Vagina (tissue), 2 donors: ENCODE measurements at places on chromosomes 4 and X. TPM values are rescaled to one million over a fixed set of nuclear protein-coding genes. Genes with fewer than 3 reads are reported as not detected.
A peak's percentile ranks its signal among the peaks of the same experiment; 100 is the strongest.

DNA sequence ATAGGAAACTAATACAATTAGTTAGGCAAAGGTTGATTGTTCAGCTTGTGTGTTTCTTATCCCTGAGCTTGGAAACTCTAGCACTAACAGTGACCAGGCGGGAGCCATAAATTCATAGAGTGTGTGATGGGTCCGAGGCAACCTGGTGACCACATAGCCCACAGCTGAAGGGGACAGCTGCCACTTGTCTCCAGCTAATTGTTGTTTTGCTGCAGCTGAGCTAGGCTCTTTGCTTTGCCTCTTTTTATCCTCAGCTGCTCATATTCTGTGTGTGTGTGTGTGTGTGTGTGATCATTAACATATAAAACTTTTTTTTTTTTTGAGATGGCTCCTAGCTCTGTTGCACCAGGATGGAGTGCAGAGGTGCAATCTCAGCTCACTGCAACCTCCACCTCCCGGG is 53.2 kb downstream of the DOCK11 start:
- DNase-seq = no peak
- no peak overlapping the region for H3K4me3 ChIP-seq
- no peaks in the 10 kb centered on the region for H3K27me3 ChIP-seq
- H3K36me3 ChIP-seq = no peaks in the 10 kb centered on the region

DNA sequence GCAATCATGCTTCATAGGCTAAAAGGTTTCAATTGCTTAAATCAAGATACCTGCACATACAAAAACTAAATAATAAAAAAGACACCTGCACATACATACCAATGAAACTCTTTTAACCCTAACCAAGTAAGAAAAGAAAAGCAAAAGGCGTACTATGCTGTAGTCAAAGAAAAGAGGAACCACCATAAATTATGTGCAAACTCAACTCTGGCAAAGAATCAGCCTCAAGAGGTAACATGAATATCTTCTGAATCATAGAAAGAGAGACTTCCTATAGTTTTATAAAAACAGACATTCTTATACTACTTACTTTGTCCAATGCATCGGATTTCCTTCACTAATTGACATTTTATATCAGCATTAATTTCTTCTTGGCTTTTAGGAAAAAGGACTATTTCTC is 29.3 kb downstream of the MMGT1 start:
- no peaks in the 10 kb centered on the region for H3K4me1 ChIP-seq
- no peak for DNase-seq
- H3K27me3 ChIP-seq = no peaks in the 10 kb centered on the region
- H3K27ac ChIP-seq = no peak overlapping the region
- no peak overlapping the region for H3K4me3 ChIP-seq

SEC31A gene
- 133 TPM for total RNA-seq

DNA sequence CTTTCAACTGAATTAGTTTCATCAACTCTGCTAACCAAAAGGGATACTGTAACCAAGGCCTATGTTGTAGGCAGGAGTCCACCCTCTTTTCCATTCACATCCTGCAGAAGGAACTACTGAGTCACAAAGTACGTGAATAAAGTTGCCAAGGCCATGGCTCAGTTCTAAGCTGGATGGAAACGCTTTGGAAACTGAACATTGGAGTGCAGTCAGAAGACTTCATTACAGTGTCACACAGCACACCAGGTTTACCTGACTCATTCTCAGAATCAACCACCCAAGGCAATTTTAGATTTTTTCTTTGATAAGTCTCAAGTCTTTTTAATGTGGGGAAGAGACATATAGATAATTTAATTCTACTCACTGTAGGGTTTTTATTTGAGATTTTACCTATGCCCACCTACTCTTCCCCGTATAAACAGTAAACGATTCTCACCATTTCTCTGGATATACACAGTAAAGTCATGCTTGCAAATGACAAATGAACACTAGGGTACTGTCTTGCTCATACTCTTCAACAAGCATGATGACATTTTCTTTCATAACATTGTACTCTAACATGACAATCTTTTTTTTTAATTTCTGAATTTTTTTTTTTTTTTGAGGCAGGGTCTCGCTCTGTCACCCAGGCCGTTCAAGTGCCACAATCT is 58.9 kb upstream of the RBM47 start:
- no peak overlapping the region for H3K27ac ChIP-seq
- H3K4me1 ChIP-seq = no peaks in the 10 kb centered on the region
- no peak for DNase-seq
- H3K4me3 ChIP-seq = no peak overlapping the region
- H3K27me3 ChIP-seq = no peaks in the 10 kb centered on the region

ARSJ gene
- 5.4 TPM for total RNA-seq

SRD5A3 gene
- 25.5 TPM for total RNA-seq

DNA sequence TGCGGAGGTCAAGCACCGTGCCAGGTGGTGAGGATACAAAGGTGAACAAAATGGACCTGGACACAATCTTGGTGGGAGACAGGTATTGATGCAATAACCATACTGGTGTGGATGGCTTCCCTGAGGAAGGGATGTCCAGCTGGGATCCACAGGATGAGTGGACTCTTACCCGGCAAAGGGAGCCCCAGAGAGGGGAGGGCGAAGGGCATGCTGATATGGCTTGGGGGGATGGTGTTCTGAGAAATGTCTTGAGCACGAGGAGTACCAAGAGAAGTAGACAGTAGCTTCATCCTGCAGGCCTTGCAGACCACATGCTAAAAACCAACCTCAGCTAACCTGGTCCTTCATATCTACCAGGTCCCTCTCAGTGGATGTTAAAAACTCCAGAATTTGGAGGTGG is 220.8 kb downstream of the NWD2 start:
- H3K27me3 ChIP-seq = no peaks in the 10 kb centered on the region
- no peak overlapping the region for H3K27ac ChIP-seq

- H3K27me3 ChIP-seq = no peaks in the 10 kb centered on the region
- peaks cover 25% of the 10 kb centered on the region for H3K4me1 ChIP-seq
- H3K36me3 ChIP-seq = no peaks in the 10 kb centered on the region
- peak overlapping the region; percentile 66 for H3K27ac ChIP-seq
- DNase-seq = no peak
Observed at GRCh38 chr4:54066718-54067129, 2.3 kb upstream of the CHIC2 start.

LDOC1 gene
- 10.6 TPM for total RNA-seq

DNA sequence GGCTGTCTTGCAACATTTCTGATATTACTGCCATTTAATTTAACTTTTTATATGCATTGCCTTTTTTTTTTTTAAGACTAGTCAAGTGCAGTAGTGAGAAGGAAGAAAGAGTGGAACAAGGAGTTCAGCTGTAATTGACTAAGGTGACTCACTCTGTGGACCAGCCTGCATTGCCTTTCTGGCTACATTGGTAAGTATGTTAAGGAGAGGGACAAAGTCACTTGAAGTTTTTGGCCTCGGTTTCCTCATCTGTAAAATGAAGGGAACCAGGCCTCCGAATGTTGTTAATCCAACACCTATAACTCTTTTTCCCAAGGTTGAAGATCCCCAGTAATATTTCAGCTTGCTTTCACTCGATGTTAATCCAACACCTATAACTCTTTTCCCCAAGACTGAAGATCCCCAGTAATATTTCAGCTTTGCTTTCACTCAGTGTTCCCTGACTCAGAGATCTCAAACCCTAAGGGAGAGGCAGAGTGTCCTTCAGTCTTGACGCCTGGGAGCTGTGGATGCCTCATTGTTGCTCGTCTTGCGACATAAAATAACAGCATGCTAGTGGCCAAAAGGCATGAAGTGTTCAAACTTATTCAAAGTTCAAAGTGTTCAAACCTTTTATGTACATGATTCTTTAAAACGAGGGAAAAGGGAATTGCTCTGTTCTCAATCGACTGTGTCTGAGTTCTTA is 102.0 kb downstream of the SORBS2 start:
- no peaks in the 10 kb centered on the region for H3K27me3 ChIP-seq
- no peaks in the 10 kb centered on the region for H3K36me3 ChIP-seq
- H3K27ac ChIP-seq = no peak overlapping the region
- no peak overlapping the region for H3K4me3 ChIP-seq
- H3K4me1 ChIP-seq = no peaks in the 10 kb centered on the region

- no peak for DNase-seq
- H3K36me3 ChIP-seq = no peaks in the 10 kb centered on the region
- no peaks in the 10 kb centered on the region for H3K27me3 ChIP-seq
- no peak overlapping the region for H3K4me3 ChIP-seq
Observed at GRCh38 chrX:19202171-19202570, 79.9 kb upstream of the ADGRG2 start.

DNA sequence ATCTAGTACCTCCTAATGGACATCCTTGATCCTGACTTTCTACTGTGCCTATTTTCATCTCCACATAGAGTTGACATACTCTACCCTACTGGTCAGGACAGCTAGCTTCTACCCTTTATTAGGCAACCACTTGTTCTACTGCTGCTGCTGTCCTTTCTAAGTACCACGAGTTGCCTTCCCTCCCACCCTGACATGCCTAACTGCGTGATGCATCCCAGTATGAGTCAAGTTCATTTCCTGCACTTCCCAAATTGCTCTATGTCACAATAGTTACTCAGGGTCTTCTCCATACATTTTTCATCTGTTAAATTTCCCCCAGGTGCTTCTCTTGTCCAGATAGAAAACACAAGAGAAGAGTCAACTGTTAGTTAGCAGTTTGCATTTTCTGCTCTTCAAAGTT is 133.4 kb downstream of the TBC1D19 start:
- no peaks in the 10 kb centered on the region for H3K4me1 ChIP-seq
- H3K36me3 ChIP-seq = no peaks in the 10 kb centered on the region
- H3K4me3 ChIP-seq = no peak overlapping the region
- no peak overlapping the region for H3K27ac ChIP-seq
- no peaks in the 10 kb centered on the region for H3K27me3 ChIP-seq

ARFIP1 gene
- total RNA-seq = 19.4 TPM

IL2RG gene
- 4.2 TPM for total RNA-seq

DNA sequence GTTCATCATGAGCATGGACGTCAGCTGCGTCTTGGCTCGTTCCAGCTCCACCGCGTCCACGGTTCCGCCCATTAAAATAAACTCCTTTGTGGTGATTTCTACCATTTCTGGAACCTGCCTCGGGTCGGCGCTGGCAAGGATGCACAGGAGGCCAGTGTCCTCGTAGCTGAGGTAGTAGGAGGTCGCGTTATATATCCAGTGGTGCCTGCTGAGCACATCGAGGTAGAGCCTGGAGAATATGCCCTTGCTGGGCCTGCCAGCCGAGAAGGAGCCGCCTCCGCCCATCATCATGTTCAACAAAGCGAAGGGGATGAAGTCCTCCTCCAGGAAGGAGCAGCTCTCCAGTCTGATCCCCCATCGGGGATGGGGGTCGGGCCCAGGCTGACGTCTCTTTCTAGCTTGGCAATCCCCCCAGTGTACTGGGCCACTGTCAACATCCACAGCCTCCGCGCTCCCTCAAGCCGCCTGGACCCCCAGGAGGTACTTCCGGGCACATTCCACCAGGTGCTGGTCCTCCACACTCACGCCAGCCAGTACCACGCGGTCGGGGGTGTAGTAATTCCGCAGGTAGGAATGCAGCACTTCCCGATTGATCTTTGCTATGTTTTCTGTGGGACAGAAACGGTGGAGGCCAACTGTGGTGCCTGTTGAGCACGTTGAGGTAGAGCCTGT is 120.9 kb upstream of the GRID2 start:
- no peak for DNase-seq
- H3K36me3 ChIP-seq = no peaks in the 10 kb centered on the region
- H3K27me3 ChIP-seq = no peaks in the 10 kb centered on the region
- H3K27ac ChIP-seq = no peak overlapping the region
- H3K4me1 ChIP-seq = no peaks in the 10 kb centered on the region

DNA sequence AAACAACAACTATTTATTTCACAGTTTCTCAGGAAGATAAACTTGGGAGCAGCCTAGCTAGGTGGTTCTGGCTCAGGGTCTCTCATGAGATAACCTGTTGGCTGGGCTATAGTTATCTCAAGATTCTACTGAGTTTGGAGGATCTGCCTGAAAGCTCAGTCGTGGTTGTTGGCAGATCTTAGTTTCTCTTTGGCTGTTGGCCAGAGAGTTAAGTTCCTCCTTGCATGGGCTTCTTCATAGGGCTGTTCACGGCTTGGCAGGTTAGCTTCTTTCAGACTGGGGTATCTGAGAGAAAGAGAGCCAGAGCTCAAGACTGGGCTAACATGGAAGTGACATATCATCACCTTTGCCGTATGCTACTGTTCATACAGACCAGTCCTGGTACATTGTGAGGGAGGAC is 28.7 kb downstream of the SEC24B start:
- H3K4me3 ChIP-seq = no peak overlapping the region
- H3K4me1 ChIP-seq = peaks cover 28% of the 10 kb centered on the region

DNA sequence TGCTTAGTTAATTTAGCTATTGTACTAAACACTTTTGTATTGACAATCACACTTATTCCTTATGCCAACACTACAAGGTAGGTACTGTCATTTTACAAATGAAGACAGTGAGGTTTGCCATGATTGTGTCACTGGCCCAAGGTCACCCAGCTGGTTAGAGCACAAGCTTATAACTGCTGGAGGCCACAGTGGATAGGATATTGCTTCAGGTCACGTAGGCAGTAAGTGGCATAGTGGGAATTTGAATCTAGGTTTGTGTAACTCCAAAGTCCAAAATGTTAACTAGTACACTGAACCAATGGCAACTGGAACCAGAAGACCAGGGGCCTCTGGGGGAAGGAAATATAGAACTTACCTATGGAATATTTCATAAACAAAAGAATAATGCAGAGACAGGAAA is 21.1 kb upstream of the PITX2 start:
- no peak for DNase-seq
- no peaks in the 10 kb centered on the region for H3K4me1 ChIP-seq
- H3K36me3 ChIP-seq = no peaks in the 10 kb centered on the region
- no peaks in the 10 kb centered on the region for H3K27me3 ChIP-seq
- H3K4me3 ChIP-seq = no peak overlapping the region
- H3K27ac ChIP-seq = no peak overlapping the region

- H3K4me1 ChIP-seq = no peaks in the 10 kb centered on the region
- no peaks in the 10 kb centered on the region for H3K36me3 ChIP-seq
- no peak overlapping the region for H3K4me3 ChIP-seq
- no peak for DNase-seq
- no peak overlapping the region for H3K27ac ChIP-seq
Observed at GRCh38 chrX:96407072-96407471, 277.6 kb upstream of the DIAPH2 start.

TASL gene
- total RNA-seq = 0.49 TPM

CCDC120 gene
- total RNA-seq = 8.6 TPM
